Stimulated activated CD4-positive, alpha-beta T cell treated with anti-CD3 and anti-CD28 coated beads, TNF-alpha, amount 100 ng/mL, for 4 hours (primary cell): ENCODE measurements at places on chromosomes 12 and 14.
A peak's percentile ranks its signal among the peaks of the same experiment; 100 is the strongest.

DNA sequence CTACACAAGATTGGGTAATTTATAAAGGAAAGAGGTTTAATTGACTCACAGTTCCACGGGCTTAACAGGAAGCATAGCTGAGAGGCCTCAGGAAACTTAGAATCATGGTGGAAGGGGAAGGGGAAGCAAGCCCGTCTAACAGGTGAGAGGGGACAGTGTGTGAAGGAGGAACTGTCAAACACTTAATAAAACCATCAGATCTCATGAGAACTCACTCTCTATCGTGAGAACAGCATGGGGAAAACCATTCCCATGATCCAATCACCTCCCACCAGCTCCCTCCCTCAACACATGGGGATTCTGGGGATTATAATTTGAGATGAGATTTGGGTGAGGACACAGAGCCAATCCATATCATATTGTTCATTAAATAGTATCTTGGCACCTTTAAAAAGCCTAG lies 56.1 kb downstream of the EPS8 start:
- no peak for DNase-seq

- no peak for DNase-seq
Observed at GRCh38 chr14:65103150-65103760, 938 bp upstream of the MAX start.

DNA sequence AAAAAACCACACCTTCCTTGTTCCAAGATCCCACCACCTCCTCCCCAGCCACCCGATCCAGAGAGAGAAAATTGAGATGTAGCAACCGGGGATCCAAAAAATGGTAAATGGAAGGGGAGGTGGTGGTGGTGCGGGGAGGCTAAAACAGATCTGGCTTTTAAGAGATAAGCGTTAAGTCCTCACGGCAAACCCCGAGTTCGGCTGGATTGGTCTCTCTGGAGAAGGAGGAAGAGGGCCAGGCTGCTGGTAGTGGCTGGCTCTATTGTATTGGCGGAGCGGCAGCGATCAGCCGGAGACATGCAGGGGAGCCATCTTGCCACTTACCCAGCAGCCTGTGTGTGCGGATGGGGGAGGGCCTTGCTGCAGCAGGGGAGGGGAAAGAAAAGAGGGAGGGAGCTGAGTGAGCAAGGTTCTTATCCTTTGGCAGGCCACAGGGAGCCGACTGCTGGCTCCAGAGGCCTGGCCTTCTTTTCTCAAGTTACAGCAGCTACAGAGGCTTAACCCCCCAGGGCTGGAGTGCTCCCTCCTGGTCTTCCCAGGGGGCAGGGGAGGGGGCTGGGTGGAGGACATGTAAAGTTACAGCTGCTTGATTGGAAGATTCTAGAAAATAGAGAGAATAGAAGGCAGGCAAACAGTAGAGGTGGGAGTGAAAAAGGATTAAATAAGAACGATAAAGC lies 14.1 kb upstream of the CDH24 start:
- DNase-seq = peak; percentile 50

- DNase-seq = no peak
Observed at GRCh38 chr12:25082628-25083027, 112.3 kb downstream of the DNAI7 start.

DNA sequence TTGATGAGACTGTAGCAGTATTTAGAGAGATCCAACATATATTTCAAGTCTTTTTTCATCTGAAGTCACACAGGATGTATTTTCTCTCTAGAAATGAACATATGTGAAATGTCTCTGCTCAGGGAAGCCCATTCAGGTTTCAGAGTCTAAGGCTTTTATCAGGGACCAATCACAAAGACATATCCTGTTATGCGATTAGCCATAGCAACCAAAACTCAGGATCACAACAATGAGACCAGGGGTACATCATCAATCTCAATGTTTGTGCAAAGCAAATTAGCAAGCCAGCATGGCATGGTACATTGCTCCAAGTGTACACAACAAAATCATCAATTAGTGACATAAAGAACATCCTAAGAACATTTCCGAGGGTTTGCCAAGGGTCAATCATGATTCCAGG lies 99.2 kb upstream of the AMN1 start:
- no peak for DNase-seq

DNA sequence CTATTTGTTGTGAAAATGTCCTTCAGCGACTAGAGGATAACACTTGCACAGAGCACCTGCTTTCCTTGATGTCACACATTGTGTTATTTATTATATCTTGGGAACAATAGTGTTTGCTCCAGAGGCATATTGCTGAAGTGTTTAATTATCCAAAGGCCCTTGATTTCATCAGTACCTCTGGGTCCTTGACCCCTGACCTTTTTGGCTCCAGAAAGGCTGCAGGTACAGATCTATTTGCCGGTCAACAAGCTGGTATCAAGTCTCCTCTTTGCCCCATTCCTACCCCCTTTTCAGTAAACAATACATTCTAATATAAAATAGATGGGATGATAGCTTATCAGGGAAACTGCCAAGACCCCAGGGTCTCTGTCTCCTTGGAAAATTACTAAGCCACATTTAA lies 206.8 kb downstream of the DACT1 start:
- DNase-seq = no peak
